Activated T-helper 1 cell treated with anti-CD3 and anti-CD28 coated beads, Interleukin-2, amount 50 U/mL, for 16 hours (primary cell): ENCODE measurements at places on chromosomes 4 and X.

GRCh38 chr4:88958080-88958479 lies 98.9 kb downstream of the FAM13A start:
- no peak for DNase-seq

DNA sequence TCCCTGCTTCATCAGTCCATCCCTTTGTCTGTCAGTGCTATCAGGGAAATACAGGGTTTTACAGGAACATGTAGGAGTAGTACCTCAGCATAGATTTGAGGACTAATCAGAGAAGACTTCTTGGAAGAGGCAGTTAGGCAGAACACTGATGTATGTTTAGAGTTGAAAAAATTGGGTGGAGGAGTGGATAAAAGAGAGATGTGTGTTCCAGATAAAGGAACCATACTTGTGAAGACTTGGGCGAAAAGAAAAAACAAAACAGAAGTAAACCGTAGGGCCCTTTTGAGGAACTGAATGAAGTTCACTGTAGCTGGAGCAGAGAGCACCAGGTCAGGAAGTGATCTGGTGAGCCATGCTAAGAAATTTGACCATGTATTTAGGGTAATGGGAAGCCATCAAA lies 32.3 kb downstream of the AFF1 start:
- DNase-seq = no peak

GRCh38 chr4:99507762-99508161 lies 3.1 kb upstream of the C4orf17 start:
- no peak for DNase-seq

DNA sequence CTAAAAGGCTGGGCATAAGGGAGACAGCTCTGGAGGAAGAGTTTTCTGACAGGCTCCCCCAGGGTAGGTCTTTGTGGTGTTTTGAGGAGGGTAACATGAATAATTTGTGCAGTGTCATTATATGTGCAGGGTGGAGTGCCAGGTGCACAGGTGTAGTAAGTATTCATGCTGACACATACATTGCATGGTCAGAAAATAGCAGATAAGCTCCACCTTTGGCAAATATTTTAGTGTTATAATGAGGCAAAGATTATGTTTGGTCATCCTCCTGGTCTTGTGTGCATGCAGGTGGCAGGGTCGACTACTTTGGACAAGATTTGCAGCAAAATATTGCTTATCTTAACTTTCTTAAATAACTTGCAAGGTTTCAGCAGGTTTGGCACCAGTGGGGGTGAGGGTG lies 910.4 kb upstream of the PCDH10 start:
- DNase-seq = no peak

DNA sequence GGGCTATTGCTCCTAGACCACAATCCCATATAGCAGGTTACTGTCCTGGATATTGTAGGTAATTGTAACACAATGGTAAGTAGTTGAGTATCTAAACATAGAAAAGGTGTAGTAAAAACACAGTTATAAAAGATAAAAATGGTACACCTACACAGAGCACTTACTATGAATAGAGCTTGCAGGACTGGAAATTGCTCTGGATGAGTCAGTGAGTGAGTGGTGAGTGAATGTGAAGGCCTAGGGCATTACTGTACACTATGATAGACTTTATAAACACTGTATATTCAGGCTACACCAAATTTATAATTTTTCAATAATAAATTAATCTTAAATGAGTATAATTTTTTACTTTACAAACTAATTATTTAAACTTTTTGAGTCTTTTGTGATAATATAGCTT lies 425.7 kb downstream of the PABPC4L start:
- DNase-seq = no peak

- no peak for DNase-seq
Observed at GRCh38 chrX:45596188-45596808, 395.6 kb upstream of the DIPK2B start.

- DNase-seq = no peak
Observed at GRCh38 chr4:176793060-176793605, 411 bp upstream of the VEGFC start.

DNA sequence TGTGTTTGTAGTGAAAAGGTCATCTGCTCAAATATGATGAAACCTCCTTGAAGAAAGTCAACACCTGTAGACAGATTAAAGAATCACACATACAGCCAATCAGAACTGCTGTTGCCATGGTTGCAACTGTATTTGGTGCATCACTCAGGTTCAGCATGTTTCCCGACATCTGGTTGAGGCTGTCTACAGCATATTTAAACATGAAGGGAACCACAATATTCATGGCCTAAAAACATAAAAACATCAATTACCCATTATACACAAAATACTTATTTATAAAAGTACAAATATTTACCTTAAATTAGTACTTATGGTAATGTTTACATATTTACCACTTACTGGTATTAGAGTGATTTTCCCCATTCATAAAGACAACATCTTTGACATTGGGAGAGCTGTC lies 79.7 kb downstream of the ABCB7 start:
- DNase-seq = no peak

- DNase-seq = no peak
Observed at GRCh38 chrX:112753116-112753515, 73.4 kb upstream of the LHFPL1 start.

- DNase-seq = no peak
Observed at GRCh38 chr4:3079694-3080123, 5.2 kb downstream of the HTT start.

GRCh38 chr4:153151535-153152455 lies 52.4 kb upstream of the TRIM2 start:
- no peak for DNase-seq
